ENCODE measurements at places on chromosomes 11 and 22. TPM values are rescaled to one million over a fixed set of nuclear protein-coding genes. Genes with fewer than 3 reads are reported as not detected.

Gene DNAJB7
- not detected for total RNA-seq

Gene PATE4
- total RNA-seq: not detected

Gene OR6A2
- not detected for total RNA-seq

Gene LGR4
- 31.6 TPM for total RNA-seq

Gene CCDC157
- total RNA-seq: 2.0 TPM

Gene POTEH
- total RNA-seq: not detected

Gene JAML
- not detected for total RNA-seq

Gene FXYD2
- total RNA-seq: 19.3 TPM

Gene CCDC82
- 19.0 TPM for total RNA-seq
